Activated naive CD8-positive, alpha-beta T cell treated with anti-CD3 and anti-CD28 coated beads for 36 hours (primary cell): ENCODE measurements at places on chromosomes 2 and 18. TPM values are rescaled to one million over a fixed set of nuclear protein-coding genes. Genes with fewer than 3 reads are reported as not detected.

Gene FASTKD1
- total RNA-seq = 58.2 TPM

Gene FN1
- 0.30 TPM for total RNA-seq

Gene COL4A4
- not detected for total RNA-seq

GRCh38 chr2:63743982-63744966, 97.4 kb upstream of the UGP2 start:
- no peak overlapping the region for H3K4me3 ChIP-seq
- peaks cover 4% of the 10 kb centered on the region for H3K36me3 ChIP-seq
- H3K27ac ChIP-seq = no peak overlapping the region
- no peaks in the 10 kb centered on the region for H3K4me1 ChIP-seq
- H3K27me3 ChIP-seq = no peaks in the 10 kb centered on the region

DNA sequence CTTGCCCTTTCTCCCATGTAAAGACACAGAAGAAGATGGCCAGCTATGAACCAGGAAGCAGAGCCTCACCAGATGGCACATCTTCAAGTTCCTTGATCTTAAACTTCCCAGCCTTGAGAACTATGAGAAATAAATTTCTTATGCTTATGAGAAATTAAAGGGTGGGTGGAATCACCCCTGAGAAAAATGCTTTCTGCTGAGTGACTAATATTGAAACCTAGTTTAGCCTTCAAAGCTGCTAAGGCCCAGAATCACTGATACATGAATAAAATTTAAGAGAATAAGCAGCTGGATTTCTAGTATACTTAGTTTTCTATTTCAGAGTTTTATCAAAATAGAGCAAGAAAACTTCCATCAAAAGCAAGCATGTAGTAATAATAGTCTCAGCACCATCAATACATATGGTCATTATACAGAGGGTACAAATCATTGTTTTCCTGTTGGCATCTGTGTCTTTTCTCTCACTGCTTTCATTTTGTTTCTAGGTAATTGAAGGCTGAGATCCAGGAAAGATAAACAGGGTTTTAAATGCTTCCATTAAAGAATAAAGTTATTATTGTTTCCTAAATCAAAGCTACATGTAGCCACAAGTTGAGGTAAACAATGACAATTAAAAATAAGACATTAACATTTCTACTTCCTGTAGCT, 53.3 kb upstream of the COL5A2 start:
- no peaks in the 10 kb centered on the region for H3K27me3 ChIP-seq
- DNase-seq = no peak
- peak overlapping the region; percentile 52 for H3K27ac ChIP-seq
- H3K4me1 ChIP-seq = peaks cover 21% of the 10 kb centered on the region
